ENCODE measurements at places on chromosomes 12 and 14. TPM values are rescaled to one million over a fixed set of nuclear protein-coding genes. Genes with fewer than 3 reads are reported as not detected.

Gene HOXC10
- total RNA-seq: 1.4 TPM

Gene CHMP4A
- total RNA-seq: 37.6 TPM

Gene ABCC9
- total RNA-seq: 0.07 TPM

Gene IGF1
- not detected for total RNA-seq

Gene PTGDR
- not detected for total RNA-seq

Gene SMCO2
- total RNA-seq: 1.9 TPM

Gene DLK1
- total RNA-seq: not detected

Gene NID2
- not detected for total RNA-seq

Gene SYNDIG1L
- total RNA-seq: 0.52 TPM

Gene KRT71
- not detected for total RNA-seq

Gene RD3L
- total RNA-seq: not detected

Gene TEX22
- total RNA-seq: 2.6 TPM

Gene TDRD9
- total RNA-seq: not detected

Gene MSRB3
- total RNA-seq: 0.55 TPM

Gene LMBR1L
- 53.9 TPM for total RNA-seq

Gene PIANP
- not detected for total RNA-seq

Gene TRHDE
- 0.74 TPM for total RNA-seq

Gene AVPR1A
- total RNA-seq: not detected

Gene INHBE
- total RNA-seq: 0.73 TPM

Gene STON2
- total RNA-seq: 6.2 TPM

Gene GCH1
- 5.1 TPM for total RNA-seq

Gene BHLHE41
- total RNA-seq: 57.1 TPM

Gene RPS6KL1
- 3.4 TPM for total RNA-seq

Gene SERPINA12
- not detected for total RNA-seq

Gene CDH24
- total RNA-seq: 16.4 TPM

Gene VWF
- 0.88 TPM for total RNA-seq

Gene ALG10B
- total RNA-seq: 14.4 TPM

Gene WNT5B
- 50.2 TPM for total RNA-seq

Gene FGD6
- total RNA-seq: 18.1 TPM

Gene ZFP36L1
- 237 TPM for total RNA-seq

Gene GLI1
- not detected for total RNA-seq

Gene LHX5
- 0.65 TPM for total RNA-seq

Gene CD163
- total RNA-seq: not detected

Gene GALNT6
- total RNA-seq: 73.0 TPM

Gene POTEG
- total RNA-seq: not detected

Gene EGLN3
- 23.6 TPM for total RNA-seq

Gene DYNLL1
- total RNA-seq: 251 TPM

Gene GPRC5D
- not detected for total RNA-seq

Gene GPRC5A
- total RNA-seq: 468 TPM

Gene STYK1
- 7.8 TPM for total RNA-seq

Gene OTUB2
- 0.55 TPM for total RNA-seq

Gene MIP
- total RNA-seq: not detected

Gene PRB2
- not detected for total RNA-seq

Gene SOAT2
- total RNA-seq: 0.79 TPM

Gene ABCD2
- total RNA-seq: not detected

Gene HIF1A
- 154 TPM for total RNA-seq
